ENCODE measurements at places on chromosomes 4 and X. TPM values are rescaled to one million over a fixed set of nuclear protein-coding genes. Genes with fewer than 3 reads are reported as not detected.

GRCh38 chrX:54640103-54640690, 110.2 kb downstream of the GNL3L start:
- H3K4me1 ChIP-seq, result no peaks in the 10 kb centered on the region
- no peak for DNase-seq
- H3K27ac ChIP-seq, result peak overlapping the region; percentile 83
- peak overlapping the region; percentile 32 for H3K4me3 ChIP-seq
- no peaks in the 10 kb centered on the region for H3K27me3 ChIP-seq
- no peaks in the 10 kb centered on the region for H3K36me3 ChIP-seq

GRCh38 chr4:77777135-77777807, 41.9 kb downstream of the CNOT6L start:
- no peak overlapping the region for H3K4me3 ChIP-seq
- H3K27me3 ChIP-seq, result no peaks in the 10 kb centered on the region
- no peaks in the 10 kb centered on the region for H3K36me3 ChIP-seq
- H3K27ac ChIP-seq, result no peak overlapping the region
- peaks cover 20% of the 10 kb centered on the region for H3K4me1 ChIP-seq

DNA sequence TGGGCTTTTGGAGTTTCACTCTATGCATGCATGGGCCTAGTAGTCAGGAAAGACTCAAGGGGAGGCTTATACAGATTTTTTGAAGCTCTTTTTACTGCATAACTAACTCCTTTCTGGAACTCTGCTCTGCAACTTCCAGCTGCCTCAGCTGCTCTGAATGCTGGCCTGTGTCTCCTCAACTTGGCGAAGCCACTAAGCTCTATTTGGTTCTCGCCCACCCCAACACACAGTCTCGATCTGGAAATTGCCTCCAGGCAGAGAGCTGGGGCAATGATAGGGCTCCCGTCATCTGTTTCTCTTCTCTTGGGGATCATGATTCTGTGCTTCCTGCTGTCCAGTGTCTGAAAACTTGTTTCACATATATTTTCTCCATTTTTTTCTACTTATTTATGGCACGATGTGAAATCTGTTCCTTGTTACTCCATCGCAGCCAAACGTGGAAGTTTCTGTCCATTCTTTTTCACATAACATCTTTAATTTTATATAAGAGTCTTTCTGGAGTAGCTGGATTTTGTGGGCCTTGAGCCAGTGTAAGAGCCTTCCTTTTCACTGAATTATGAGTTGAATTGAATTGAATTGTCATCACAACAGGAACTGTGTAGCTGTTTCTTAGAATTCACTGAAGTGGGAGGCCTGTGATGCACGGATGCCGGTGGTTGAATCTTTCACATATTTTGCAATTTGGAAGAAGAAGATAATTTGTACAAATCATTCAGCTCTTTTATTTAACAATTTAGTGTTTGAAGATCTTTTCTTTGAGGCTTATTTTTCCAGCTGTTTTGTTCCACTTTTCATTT, 9.0 kb downstream of the ZNF275 start:
- H3K4me1 ChIP-seq, result no peaks in the 10 kb centered on the region
- no peak overlapping the region for H3K4me3 ChIP-seq
- H3K27me3 ChIP-seq, result no peaks in the 10 kb centered on the region
- no peak overlapping the region for H3K27ac ChIP-seq
- peaks cover 5% of the 10 kb centered on the region for H3K36me3 ChIP-seq

GRCh38 chr4:108834166-108834834, 71.4 kb upstream of the ETNPPL start:
- no peak overlapping the region for H3K4me3 ChIP-seq
- H3K27ac ChIP-seq, result no peak overlapping the region
- H3K4me1 ChIP-seq, result no peaks in the 10 kb centered on the region
- H3K27me3 ChIP-seq, result peaks cover 16% of the 10 kb centered on the region
- no peak for DNase-seq
- H3K36me3 ChIP-seq, result no peaks in the 10 kb centered on the region

DNA sequence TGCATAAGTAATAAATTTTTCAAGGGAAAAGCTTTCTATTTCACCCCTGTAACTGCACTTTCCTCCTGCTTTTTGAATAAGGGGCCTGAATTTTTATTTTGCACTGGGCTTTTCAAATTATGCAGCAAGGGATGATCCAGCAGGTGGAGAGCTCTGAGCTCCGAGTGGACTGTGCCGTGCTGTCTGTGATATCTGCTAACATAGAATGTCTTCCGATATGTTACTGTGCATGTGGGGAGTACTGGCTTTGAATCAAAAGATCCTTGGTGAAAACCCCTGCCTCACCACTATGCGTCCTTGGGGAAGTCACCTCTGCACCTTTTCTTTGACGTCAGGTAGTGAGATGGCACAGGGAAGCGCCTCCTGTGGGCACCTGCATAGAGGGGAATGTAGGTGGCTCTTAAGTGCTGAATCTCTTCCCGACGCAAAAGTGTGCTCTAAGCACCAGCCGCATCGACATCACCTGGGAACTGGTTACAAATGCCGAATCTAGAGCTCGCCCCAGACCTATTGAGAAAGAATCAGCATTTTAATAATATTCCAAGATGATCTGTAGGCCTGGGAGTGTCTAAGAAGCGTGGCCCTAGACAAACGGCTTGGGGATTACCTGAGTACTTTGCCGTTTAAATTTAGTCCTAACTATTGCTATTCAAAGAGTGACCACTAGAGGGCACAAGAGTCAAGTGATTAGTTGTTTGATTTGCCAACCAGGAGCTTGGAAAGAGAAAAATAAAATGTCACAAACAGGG, 19.2 kb upstream of the WFS1 start:
- no peaks in the 10 kb centered on the region for H3K36me3 ChIP-seq
- H3K4me1 ChIP-seq, result no peaks in the 10 kb centered on the region
- no peaks in the 10 kb centered on the region for H3K27me3 ChIP-seq
- no peak overlapping the region for H3K4me3 ChIP-seq
- H3K27ac ChIP-seq, result no peak overlapping the region
- no peak for DNase-seq

- no peak overlapping the region for H3K4me3 ChIP-seq
- H3K27ac ChIP-seq, result no peak overlapping the region
- H3K27me3 ChIP-seq, result no peaks in the 10 kb centered on the region
- no peaks in the 10 kb centered on the region for H3K36me3 ChIP-seq
- H3K4me1 ChIP-seq, result no peaks in the 10 kb centered on the region
- DNase-seq, result no peak
Observed at GRCh38 chr4:84971319-84971932, 4.9 kb upstream of the WDFY3 start.

- H3K4me3 ChIP-seq, result no peak overlapping the region
- H3K27ac ChIP-seq, result no peak overlapping the region
- no peak for DNase-seq
- no peaks in the 10 kb centered on the region for H3K36me3 ChIP-seq
- no peaks in the 10 kb centered on the region for H3K4me1 ChIP-seq
- H3K27me3 ChIP-seq, result no peaks in the 10 kb centered on the region
Observed at GRCh38 chr4:156756118-156756517, 215.5 kb downstream of the PDGFC start.

GRCh38 chrX:55056820-55057674, 17.8 kb upstream of the PAGE2B start:
- no peak overlapping the region for H3K27ac ChIP-seq
- no peak overlapping the region for H3K4me3 ChIP-seq
- no peak for DNase-seq
- no peaks in the 10 kb centered on the region for H3K4me1 ChIP-seq
- no peaks in the 10 kb centered on the region for H3K27me3 ChIP-seq

Gene RAI2
- 14.7 TPM for polyA plus RNA-seq

DNA sequence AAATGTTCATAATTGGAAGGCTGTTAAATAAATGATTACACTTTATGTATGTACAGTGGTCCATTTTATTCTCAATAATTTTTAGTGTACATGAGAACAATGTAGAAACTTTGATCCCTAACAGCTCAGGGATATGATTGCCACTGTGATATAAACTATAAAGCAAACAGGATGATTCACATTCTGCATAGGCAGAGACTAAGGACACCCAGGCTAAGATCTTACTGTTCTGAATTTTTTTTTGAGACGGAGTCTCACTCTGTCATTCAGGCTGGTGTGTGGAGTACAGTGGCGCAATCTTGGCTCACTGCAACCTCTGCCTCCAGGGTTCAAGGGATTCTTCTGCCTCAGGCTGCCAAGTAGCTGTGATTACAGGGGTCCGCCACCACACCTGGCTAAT, 186.6 kb downstream of the PDGFC start:
- no peak overlapping the region for H3K4me3 ChIP-seq
- H3K27ac ChIP-seq, result no peak overlapping the region
- DNase-seq, result no peak
- no peaks in the 10 kb centered on the region for H3K27me3 ChIP-seq
- no peaks in the 10 kb centered on the region for H3K36me3 ChIP-seq

DNA sequence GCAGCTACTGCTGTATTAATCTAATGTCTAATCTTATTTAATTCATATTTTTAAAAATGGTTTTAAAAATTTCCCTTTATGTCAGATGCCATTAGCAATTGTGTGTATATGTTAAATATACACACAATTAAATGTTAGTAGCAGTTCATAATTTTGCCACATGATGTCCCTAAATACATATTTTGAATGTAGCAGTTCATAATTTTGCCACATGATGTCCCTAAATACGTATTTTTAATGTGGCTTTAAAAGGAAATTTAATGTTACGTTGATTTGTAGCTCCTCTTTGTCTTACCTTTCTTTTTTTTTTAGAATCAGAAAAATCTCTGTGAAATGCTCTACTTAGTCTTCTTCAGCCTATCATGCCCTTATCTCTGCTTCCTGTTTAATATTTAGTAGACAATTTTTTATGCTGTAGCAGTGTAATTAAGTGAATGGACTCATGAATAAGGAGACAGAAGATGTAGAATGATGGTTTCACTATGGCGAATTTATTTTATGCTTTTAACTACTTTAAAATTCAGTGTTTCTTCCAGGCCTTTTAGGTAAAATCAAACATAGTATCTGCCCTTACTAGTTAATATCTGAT, 26.1 kb downstream of the RBM46 start:
- no peak overlapping the region for H3K27ac ChIP-seq
- H3K4me1 ChIP-seq, result no peaks in the 10 kb centered on the region
- DNase-seq, result no peak
- no peak overlapping the region for H3K4me3 ChIP-seq

DNA sequence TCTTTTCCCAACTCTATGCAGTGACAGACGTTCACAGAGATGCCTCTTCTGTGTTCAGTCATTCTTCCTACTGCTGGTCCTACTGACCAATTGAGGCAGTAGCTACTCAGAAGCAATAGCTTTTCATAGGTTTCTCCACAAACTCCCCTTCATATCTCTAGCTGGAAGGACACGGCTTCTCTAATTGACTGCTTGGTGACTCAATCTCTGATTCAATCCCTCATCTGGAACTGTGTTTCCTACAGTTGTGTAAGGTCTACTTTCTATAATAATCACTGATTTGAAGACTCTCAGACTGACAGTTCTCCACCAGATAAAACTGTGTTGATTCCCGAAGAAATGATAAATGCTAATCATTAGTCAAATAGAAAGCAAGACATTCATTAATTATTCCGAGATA, 111.5 kb downstream of the DTHD1 start:
- H3K27me3 ChIP-seq, result no peaks in the 10 kb centered on the region
- H3K4me1 ChIP-seq, result no peaks in the 10 kb centered on the region
- H3K4me3 ChIP-seq, result no peak overlapping the region

Gene NEIL3
- polyA plus RNA-seq, result not detected

Gene HELQ
- polyA plus RNA-seq, result 5.3 TPM
